Activated T-helper 1 cell treated with anti-CD3 and anti-CD28 coated beads, Interleukin-12 subunit alpha, Interleukin-12 subunit beta, Interleukin-2, Interleukin-4 antibody, amounts not matched to agents 30 ng/mL and 10 ng/mL and 1 ng/mL, durations not matched to agents 14 hours and 24 hours and 36 hours (primary cell): ENCODE measurements at places on chromosomes 12 and 14.

GRCh38 chr12:121009741-121010140 lies 6.5 kb downstream of the C12orf43 start:
- H3K4me3 ChIP-seq: no peak overlapping the region
- no peaks in the 10 kb centered on the region for H3K27me3 ChIP-seq
- DNase-seq: no peak
- peaks cover 21% of the 10 kb centered on the region for H3K4me1 ChIP-seq

DNA sequence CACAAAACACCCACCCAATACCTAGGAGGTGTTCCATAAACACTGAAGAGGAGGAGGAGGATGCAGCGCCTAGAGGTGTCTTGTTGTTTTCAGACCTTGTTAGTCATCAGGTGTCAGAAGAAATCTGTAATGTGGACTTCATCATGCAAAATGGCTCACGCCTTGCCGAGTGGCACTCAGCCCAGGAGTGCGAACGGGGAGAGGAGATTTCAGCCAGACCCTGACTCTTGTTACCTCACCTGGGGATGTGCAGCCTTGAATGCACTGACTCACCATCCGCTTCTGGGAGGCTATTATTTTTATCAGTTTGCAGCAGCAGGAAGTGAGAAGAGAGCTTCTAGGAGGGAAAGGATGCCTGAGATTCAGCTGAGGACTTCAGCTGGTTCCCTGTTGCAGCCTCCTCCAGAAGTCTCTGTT lies 48.2 kb upstream of the PLXNC1 start:
- peaks cover 1% of the 10 kb centered on the region for H3K36me3 ChIP-seq
- H3K27ac ChIP-seq: peak overlapping the region; percentile 5
- peaks cover 37% of the 10 kb centered on the region for H3K4me1 ChIP-seq
- no peak for DNase-seq
- H3K27me3 ChIP-seq: peaks cover 5% of the 10 kb centered on the region
- peak overlapping the region; percentile 84 for H3K4me3 ChIP-seq

DNA sequence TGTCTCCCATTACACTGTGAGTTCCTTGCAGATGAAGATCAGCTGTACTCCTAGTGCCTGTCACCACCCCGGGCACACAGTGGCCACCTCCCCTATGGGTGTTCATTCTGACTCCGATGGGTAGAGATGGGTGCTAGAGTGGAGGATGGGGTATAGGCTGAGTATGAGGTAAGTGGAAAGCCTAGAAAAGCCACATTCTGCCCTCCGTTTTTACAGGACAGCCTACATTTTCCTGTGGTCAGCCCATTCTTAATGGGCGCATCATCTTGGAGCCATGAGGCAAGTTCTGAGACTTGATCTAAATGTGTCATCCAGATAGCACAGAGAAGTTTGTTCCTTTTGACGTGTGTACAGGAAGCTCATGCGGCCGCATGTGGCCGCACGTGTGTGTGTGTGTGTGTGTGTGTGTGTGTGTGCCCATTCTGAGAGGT lies 166.7 kb upstream of the HIF1A start:
- H3K27ac ChIP-seq: peak overlapping the region; percentile 89
- H3K4me1 ChIP-seq: peaks cover 89% of the 10 kb centered on the region
- H3K27me3 ChIP-seq: no peaks in the 10 kb centered on the region
- DNase-seq: no peak
- H3K4me3 ChIP-seq: peak overlapping the region; percentile 43

DNA sequence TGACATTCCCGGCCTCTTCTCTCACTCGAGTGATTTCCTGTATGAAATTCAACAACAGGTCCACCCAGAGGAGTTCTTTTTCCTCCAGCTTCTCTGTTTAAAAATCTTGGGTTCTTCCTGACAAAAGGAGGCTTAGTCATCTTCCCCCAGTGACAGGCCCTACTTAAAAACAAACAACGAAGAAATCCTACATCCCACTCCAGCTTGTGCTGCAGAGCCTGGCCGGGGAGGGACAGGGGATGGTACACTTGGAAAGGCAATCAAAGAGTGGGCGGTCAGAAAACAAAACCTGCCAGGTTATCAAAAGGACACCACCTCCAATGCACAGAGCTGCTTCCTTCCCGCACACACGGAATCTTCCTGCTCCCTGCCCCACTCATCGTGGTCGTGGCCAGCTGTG lies 101.3 kb downstream of the CACNA1C start:
- H3K4me1 ChIP-seq: no peaks in the 10 kb centered on the region
- H3K36me3 ChIP-seq: no peaks in the 10 kb centered on the region
- H3K27ac ChIP-seq: no peak overlapping the region
- peaks cover 19% of the 10 kb centered on the region for H3K27me3 ChIP-seq
- H3K4me3 ChIP-seq: no peak overlapping the region

GRCh38 chr14:47153746-47154145 lies 502.2 kb upstream of the RPL10L start:
- H3K27ac ChIP-seq: no peak overlapping the region
- H3K4me3 ChIP-seq: no peak overlapping the region
- no peaks in the 10 kb centered on the region for H3K27me3 ChIP-seq

DNA sequence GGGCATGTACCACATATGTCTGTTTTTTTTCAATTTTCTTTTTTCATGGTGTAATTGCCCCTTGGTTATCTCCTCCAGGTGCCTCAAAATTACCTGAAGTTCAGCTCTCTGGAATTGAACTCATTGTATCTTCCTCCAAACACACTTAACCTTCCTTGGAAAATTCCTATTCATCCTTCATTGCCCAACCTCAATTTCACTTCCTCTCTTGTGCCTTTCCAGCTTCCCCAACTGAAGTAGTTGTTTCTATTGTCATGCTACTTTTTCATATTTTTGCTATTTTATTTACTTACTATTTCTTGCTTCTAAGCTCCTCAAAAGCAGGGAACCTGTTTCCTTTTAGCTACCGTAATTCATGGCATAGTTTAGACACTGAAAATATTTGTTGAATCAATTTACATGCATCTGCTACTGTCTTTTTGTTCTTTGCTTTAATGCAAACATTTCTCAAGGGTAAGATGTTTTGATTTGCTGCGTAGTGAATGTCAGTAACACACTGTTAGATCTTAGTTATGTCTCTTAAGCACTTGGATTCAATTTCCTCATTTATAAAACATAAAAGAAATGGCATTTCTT lies 37.0 kb upstream of the STXBP6 start:
- DNase-seq: no peak
- H3K4me3 ChIP-seq: no peak overlapping the region

- H3K27me3 ChIP-seq: no peaks in the 10 kb centered on the region
- no peaks in the 10 kb centered on the region for H3K4me1 ChIP-seq
- no peaks in the 10 kb centered on the region for H3K36me3 ChIP-seq
- no peak overlapping the region for H3K27ac ChIP-seq
- H3K4me3 ChIP-seq: no peak overlapping the region
Observed at GRCh38 chr14:38297681-38298080, 41.8 kb upstream of the CLEC14A start.

DNA sequence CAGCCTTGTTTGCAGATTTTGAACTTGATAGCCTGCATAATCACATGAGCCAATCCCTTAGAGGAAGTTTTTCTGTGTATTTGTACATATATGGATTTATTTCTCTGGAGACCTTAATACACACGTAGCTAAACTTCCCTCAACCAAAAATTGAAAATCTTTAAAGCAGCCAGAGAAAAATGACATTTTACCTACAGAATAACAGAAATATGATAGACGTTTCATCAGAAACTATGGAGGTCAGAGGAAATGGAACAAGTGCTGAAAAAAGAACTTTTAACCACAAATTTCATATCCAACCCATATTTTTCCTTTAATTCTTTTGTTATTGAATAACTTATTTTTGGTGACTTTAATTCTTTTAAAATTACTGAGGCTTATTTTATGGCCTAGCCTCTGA lies 177.7 kb downstream of the CCDC91 start:
- no peak for DNase-seq
- H3K27ac ChIP-seq: no peak overlapping the region
- no peaks in the 10 kb centered on the region for H3K27me3 ChIP-seq
- H3K4me3 ChIP-seq: no peak overlapping the region
- peaks cover 21% of the 10 kb centered on the region for H3K36me3 ChIP-seq

DNA sequence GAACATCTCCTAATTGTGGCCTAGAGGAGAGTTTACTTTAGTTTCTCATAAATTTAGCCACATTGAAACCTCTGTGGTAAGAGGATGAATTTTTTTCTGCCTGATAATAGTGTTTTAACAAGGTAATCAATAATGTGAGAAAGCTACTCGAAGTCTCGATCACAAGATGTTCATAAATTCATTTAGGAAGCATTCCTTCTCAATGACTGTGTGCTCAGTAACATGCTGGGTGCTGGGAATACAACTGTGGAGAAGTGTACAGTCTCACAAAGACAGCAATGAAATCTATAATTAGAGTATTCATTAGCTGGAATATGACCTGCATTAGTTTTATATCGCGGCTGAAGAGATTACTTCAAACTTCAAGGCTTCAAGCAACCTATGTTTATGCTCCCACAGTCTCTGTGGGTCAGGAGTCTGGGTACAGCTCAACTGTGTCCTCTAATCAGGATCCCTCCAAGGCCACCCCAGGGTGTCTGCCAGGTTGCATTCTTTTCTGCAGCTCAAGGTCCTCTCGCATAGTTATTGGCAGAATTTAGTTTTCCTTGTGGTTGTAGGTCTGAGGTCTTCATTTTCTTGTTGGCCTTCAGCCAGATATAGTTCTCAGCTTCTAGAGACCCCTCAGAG lies 167.6 kb downstream of the ANO4 start:
- no peak overlapping the region for H3K27ac ChIP-seq
- H3K36me3 ChIP-seq: no peaks in the 10 kb centered on the region
- no peak for DNase-seq
- no peaks in the 10 kb centered on the region for H3K27me3 ChIP-seq
- no peak overlapping the region for H3K4me3 ChIP-seq
- no peaks in the 10 kb centered on the region for H3K4me1 ChIP-seq

DNA sequence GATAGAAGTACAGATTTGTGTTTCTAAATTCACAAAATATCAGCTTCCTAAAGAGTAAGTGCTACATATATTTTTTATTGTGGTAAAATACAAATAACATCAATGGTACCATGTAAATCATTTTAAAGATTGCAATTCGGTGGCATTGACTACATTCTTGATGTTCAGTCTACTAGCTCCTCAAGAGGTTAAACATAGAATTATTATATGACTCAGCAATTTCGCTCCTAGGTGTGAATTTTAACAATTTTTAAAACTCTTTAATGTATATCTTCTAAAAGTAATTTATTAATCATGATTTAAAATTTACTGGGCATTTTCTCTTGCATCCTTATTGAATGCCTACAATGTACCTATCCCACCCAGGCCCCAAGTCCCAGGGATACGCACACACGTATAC lies 29.8 kb upstream of the OAS1 start:
- no peak overlapping the region for H3K27ac ChIP-seq
- H3K4me1 ChIP-seq: no peaks in the 10 kb centered on the region
- H3K36me3 ChIP-seq: no peaks in the 10 kb centered on the region
- H3K4me3 ChIP-seq: no peak overlapping the region
- no peak for DNase-seq

DNA sequence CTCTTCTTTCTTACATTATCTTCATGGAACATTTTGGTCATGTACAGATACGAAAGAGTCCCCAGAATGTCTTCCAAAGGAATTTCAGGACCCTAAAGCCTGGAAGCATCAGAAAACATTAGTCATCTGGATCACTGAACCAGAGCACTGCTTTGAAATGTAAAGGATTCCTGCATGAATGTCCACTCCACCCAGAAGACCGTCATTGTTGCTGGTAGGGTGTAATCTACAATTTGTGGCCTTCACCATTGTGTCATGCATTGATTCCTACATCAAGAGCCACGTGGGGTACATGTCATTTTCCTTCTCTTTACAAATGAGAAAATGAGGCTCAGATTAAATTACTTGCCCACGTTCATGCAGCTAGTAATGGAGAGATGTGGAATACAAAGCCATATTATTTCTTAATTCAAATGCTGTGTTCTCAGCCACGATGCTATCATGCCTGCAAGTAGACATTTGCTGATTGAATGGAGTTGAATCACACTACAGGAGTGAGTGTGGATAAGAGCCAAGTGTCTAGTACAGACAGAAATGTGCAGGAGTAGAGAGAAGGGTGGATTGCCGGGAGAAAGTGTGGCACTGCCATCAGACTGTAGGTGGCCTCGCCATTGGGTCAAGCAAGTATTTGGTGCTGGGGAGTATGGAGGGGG lies 231.2 kb downstream of the C12orf75 start:
- H3K4me1 ChIP-seq: no peaks in the 10 kb centered on the region
- no peaks in the 10 kb centered on the region for H3K27me3 ChIP-seq
- H3K27ac ChIP-seq: no peak overlapping the region

- no peak overlapping the region for H3K27ac ChIP-seq
- H3K36me3 ChIP-seq: peaks cover 30% of the 10 kb centered on the region
- H3K4me3 ChIP-seq: no peak overlapping the region
- no peak for DNase-seq
Observed at GRCh38 chr12:109581856-109582255, 8.3 kb downstream of the MVK start.

- peaks cover 12% of the 10 kb centered on the region for H3K4me1 ChIP-seq
- peaks cover 11% of the 10 kb centered on the region for H3K36me3 ChIP-seq
- H3K27ac ChIP-seq: peak overlapping the region; percentile 67
Observed at GRCh38 chr14:60945984-60946383, 34.9 kb downstream of the TRMT5 start.

GRCh38 chr12:120470150-120470784 lies 719 bp upstream of the SRSF9 start:
- H3K27me3 ChIP-seq: peaks cover 5% of the 10 kb centered on the region
- peak overlapping the region; percentile 95 for H3K4me3 ChIP-seq
- H3K4me1 ChIP-seq: peaks cover 55% of the 10 kb centered on the region
- DNase-seq: peak; percentile 4
- H3K36me3 ChIP-seq: peaks cover 21% of the 10 kb centered on the region

GRCh38 chr12:121214166-121214777 lies 4.3 kb downstream of the P2RX4 start:
- H3K4me3 ChIP-seq: peak overlapping the region; percentile 21
- H3K36me3 ChIP-seq: peaks cover 30% of the 10 kb centered on the region
- no peaks in the 10 kb centered on the region for H3K27me3 ChIP-seq
- DNase-seq: no peak

DNA sequence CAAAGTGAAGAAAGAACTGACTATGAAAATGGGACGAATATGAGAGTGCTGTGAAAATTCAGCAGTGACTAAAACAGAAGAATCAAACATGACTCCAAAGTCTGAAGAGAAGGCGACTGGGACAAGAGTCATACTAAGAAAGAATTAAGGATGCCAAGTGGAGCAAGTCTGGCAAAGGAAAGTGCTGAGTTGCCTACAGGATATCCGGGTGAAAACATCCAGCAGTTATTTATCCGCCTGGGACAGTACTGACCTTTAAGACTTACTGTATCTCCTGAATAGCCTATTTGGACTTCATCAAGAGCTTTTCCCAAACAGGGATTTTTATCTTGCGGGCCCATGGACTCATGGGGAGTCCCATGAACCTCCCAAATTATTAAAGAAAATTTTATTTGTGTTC lies 41.1 kb downstream of the KICS2 start:
- H3K4me1 ChIP-seq: no peaks in the 10 kb centered on the region
- H3K27me3 ChIP-seq: peaks cover 2% of the 10 kb centered on the region
- H3K4me3 ChIP-seq: no peak overlapping the region
- no peak overlapping the region for H3K27ac ChIP-seq
- H3K36me3 ChIP-seq: no peaks in the 10 kb centered on the region
- no peak for DNase-seq

DNA sequence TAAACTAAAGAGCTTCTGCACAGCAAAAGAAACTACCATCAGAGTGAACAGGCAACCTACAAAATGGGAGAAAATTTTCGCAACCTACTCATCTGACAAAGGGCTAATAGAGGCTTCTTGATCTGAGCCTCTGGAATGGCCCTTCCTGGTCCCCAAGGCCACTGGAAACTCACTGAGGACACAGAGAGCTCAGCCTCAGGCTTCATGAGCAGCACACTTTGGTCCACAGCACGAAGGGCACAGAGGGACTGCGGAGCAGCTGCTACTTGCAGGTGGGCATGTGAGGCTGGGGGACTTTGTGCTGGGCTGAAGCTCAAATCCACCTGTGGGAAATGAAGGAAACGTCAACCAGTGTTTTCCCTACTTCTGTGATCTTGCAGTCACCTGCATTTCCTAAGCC lies 27.4 kb downstream of the PZP start:
- no peak overlapping the region for H3K4me3 ChIP-seq
- peaks cover 4% of the 10 kb centered on the region for H3K27me3 ChIP-seq
